ENCODE measurements at places on chromosomes 6 and 20.

- DNase-seq, result no peak
Measured at GRCh38 chr20:39576771-39577170, 614.6 kb downstream of the DHX35 start.

DNA sequence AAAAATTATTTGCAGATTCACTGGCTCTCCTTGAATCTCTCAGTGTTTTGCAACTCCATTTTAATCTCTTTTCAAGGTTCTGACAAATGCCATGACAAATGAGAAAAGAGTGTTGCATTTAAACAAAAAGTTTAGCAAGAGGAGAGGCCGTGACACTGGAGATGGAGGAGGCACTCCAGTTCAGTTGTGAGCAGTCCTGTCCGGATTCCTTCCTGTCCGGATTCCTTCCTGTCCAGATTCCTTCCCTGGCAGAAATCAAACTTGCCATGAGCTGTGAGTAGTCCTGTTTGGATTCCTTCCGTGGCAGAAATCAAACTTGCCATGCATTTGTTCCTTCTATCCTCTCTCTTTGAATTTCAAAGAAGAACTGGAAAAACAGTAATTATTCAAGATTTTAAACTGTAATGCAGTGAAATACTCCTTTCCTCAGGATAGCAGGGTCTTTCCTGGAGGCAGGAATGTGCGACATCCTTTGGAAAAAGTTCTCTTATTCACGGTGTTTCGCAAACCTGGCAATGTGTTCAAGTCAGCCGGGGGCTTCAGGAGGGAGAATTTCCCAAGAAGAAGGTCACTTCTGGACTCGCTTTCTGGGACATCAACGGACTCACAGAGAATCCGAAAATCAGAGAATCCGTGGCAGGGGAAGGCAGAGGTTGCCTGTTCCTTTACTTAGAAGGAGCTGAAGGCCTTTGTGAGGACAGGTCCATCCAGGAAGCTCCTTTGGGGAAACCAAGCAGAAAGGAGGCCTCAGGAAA is 48.7 kb upstream of the DACT2 start:
- DNase-seq, result no peak

DNA sequence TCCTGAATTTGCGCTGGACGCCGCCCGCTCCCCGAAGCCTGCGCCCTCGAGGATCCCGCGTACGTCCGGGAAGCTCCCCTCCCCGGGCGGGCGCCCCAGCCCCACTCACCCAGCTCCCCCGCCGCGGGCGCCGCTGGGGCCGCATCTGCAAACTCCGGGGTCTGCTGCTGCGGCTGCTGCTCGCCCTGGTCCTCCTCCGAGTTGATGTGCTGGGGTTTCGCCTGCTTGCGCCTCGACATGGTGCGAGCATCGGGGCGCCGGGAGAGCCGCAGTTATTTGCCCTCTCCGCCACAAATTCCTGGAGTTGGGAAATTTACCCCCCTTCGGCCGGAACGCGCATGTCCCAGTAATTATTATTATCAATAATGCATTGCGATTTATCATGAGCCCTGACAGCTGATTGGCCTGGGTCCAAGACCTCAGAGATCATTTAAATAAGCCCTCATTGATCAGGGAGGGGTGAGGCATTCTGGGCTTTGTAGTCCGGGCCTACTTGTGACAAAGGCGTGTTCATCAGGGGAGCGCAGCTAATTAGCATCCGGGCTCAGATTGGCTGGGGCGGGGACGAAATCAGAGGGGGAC is at the start of gene SALL4:
SALL4 (minus strand) TSS at position 352 of the 582 bp plus-strand sequence; CDS start at position 239, 113 bp downstream.
- DNase-seq, result no peak

- DNase-seq, result no peak
Measured at GRCh38 chr6:39441301-39441700, 118.8 kb upstream of the KCNK16 start.

DNA sequence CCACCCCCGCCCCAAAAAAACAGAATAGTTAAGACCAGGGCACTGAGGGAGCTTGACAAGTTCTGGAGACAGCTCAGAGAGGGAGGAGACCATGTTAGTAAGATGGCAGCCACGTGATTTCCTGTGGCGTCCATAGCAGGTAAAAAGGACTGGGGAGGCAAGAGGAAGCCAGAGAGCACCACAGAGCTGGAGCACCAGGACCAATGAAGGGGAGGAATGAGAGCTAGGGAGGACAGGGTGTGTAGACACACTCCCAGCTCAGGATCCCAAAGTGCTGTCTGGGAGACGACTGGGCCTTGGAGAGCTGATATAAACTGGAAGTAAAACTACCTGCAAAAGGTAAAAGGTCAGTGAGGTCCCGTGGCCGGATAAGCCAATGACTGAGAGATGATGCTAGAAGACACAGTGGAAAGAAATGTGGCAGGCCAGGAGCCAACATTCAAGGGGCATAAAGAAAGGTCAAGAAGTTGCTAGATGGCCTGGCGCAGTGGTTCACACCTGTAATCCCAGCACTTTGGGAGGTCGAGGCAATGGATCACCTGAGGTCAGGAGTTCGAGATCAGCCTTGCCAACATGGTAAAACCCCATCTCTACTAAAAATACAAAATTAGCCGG is 39.0 kb downstream of the SLC23A2 start:
- no peak for DNase-seq

GRCh38 chr20:2023151-2023550 is 29.3 kb upstream of the PDYN start:
- DNase-seq, result no peak

- DNase-seq, result no peak
Measured at GRCh38 chr6:19434065-19434464, 403.1 kb upstream of the ID4 start.

- DNase-seq, result no peak
Measured at GRCh38 chr20:6818033-6818808, 50.7 kb downstream of the BMP2 start.

DNA sequence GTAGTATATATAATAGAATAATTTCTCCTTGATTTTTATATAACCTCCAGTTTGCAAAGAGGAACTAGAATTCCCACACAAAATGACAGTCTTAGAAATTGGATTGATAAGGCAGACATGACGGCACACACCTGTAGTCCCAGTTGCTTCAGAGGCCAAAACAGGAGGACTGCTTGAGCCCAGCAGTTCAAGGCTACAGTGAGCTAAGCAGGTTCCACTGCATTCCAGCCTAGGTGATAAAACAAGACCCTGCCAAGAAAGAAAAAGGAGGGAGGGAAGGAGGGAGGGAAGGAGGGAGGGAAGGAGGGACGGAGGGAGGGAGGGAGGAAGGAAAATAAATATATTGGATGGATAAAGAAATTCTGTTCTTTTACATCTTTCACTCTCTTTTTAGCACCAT is 77.6 kb upstream of the SASH1 start:
- no peak for DNase-seq

GRCh38 chr6:167786853-167787675 is 39.6 kb upstream of the AFDN start:
- no peak for DNase-seq

GRCh38 chr6:1076531-1077459 is 235.1 kb upstream of the FOXQ1 start:
- no peak for DNase-seq

GRCh38 chr20:37243076-37243936 is 18.3 kb downstream of the GHRH start:
- DNase-seq, result no peak

- no peak for DNase-seq
Measured at GRCh38 chr6:37323580-37323979, 30.2 kb upstream of the RNF8 start.

- no peak for DNase-seq
Measured at GRCh38 chr6:3911130-3911529, 62.0 kb downstream of the FAM50B start.

- no peak for DNase-seq
Measured at GRCh38 chr6:168015482-168016175, 18.2 kb downstream of the KIF25 start.
